CD4-positive, alpha-beta T cell treated with Interleukin-15 for 4 hours (primary cell): ENCODE measurements at places on chromosomes 2 and 18.

GRCh38 chr2:162732946-162733698, 105.4 kb downstream of the KCNH7 start:
- no peak for DNase-seq

DNA sequence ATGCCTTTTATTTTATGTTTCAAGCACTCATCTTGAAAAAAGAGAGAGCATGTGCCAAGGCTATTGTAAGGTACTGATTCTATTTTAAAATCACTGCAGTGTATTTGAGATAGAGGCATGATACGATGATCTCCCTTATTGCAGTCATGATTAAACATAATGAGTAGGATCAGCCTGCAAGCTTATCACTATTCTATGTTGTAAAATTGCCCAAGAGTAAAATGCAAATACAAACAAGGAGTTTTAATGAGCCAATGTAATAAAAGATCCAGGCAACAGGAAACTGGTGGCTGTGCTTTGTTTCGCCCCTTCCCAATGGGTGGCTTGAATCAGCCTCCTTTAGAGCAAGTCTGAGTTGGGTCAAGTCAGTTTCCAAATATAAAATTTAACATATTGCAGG, 116.4 kb upstream of the RBMS1 start:
- no peak for DNase-seq

- no peak for DNase-seq
These were observed 198.5 kb downstream of the FHOD3 start for GRCh38 chr18:36496022-36496421.

DNA sequence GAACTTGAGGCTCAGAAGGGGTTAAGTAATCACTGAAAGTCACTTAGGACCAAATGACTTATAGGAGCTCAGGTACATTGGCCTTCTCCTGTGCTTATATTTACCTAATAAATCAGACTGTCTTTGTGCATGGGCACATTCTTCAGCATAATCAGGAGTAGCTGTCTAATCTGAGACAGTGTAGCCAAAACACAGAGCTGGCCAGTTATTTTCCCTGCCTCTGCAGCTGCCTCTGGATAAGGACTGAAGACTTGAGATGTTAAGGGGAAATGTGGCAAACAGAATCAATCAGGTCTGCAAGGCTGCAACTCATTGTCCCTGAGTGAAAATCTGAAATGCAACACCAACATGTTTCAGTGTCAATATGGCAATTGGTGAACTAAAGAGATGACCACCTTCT, 1.5 kb downstream of the FSHR start:
- DNase-seq = no peak

DNA sequence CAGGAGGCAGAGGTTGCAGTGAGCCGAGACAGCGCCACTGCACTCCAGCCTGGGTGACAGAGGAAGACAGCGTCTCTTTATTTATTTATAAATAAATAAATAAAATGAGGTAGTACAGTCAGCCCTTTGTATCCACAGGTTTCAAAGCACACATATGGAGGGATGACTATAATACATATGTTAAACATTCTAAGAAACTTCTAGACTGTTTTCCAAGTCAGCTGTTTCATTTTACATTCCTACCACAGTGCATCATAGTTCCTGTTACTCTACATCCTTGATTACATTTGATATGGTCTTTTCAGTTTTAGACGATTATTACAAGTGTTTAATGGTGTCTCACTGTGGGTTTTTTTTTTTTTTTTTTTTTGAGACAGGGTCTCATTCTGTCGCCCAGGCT, 157.6 kb downstream of the ATAD2B start:
- DNase-seq = no peak

DNA sequence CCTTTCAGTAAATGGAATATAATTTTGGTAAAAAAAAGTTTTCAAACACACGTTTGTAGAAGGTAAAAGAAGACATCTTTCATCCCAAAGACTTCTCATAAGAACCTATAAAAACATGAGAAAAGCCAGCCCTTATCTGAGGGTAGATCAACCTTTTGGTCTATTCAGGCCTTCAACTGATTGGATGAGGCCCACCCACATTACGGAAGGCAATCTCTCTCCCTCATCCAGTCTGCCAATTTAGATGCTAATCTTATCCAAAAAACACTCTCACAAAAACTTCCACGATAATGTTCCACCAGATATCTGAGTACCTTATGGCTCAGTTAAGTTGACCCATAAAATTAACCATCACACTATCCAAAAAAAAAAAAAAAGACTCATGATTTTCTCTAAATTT, 2.2 kb upstream of the CDH20 start:
- DNase-seq = no peak

DNA sequence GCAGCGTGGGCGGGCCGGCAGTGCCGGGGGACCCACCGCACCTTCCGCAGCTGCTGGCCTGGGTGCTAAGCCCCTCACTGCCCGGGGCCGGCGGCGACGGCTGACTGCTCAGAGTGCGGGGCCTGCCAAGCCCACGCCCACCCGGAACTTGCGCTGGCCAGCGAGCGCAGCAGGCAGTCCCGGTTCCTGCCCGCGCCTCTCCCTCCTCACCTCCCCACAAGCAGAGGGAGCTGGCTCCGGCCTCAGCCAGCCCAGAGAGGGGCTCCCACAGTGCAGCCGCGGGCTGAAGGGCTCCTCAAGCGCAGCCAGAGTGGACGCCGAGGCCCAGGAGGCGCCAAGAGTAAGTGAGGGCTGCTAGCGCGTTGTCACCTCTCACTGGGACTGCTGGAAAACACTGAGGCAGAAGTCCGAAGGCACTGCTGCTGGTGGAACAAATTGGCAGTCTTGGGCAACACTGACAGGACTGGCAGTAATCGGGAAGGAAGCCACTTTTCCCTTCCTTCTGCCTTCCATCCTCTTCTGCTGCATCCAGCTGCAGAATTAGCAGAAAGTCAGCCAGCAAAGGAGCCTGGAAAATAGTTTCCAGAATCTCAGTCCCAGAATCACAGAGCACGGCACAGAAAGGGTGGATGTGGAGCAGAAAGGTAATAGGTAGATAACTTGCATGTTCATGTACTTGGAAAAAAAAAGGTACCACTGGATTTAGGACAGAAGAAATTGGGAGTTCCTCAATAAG, 179.4 kb upstream of the FN1 start:
- DNase-seq = no peak

- no peak for DNase-seq
These were observed 446.8 kb upstream of the MYT1L start for GRCh38 chr2:2777876-2778275.

DNA sequence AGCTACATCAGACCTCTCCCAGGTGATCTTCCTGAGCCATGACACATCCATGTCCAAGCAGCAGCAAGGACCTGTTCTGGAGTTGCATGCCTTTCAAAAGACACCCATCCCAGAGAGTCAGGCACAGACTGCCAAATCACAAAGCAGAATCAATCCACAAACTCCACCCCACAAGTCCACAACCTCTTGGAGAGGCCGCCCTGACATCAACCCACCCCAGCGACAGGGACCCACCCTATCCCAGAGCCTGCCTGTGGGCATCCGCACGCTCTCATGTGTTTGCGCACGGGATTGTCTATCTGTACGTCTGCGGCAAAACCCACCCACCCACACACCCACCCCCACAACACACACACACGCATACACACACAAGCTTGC, 11.9 kb downstream of the SMAD7 start:
- DNase-seq = no peak

DNA sequence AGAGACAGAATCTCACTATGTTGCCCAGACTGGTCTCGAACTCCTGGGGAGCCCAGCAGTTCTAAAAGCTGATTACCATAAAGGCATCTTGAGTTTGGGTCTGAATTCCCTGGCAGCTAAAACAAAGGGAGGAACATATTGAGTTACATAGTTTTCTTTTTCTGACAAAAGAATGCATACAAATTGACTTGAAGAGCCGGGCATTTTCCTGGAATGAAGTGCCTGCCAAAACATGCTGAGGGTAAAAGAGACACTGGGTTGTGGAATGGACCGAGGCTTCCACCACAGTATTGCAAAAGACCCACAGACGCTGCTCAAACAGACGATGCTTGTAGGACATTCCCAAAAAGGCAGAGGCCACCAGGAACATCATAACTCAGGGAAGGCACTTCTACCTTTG, 35.1 kb upstream of the ROCK2 start:
- no peak for DNase-seq

DNA sequence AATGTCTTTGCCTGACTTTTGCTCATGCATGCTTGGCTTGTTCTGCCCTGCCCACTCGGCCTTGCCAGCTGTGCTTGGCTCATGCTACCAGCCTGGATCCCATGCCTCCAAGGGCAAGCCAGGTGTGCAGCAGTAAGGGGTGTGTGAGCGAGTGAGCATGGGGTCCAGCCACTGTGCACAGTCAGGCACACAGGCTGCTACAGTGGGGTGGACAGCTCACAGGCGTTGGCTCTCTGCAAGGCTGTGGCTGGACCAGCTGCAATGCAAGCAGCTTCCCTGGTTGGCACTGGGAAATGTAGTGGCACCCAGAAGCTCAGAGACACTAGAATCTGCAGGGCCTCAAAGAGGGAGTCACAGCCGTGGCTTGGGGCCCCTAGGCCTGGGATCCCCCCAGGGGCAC, 529.7 kb downstream of the DSC3 start:
- no peak for DNase-seq

DNA sequence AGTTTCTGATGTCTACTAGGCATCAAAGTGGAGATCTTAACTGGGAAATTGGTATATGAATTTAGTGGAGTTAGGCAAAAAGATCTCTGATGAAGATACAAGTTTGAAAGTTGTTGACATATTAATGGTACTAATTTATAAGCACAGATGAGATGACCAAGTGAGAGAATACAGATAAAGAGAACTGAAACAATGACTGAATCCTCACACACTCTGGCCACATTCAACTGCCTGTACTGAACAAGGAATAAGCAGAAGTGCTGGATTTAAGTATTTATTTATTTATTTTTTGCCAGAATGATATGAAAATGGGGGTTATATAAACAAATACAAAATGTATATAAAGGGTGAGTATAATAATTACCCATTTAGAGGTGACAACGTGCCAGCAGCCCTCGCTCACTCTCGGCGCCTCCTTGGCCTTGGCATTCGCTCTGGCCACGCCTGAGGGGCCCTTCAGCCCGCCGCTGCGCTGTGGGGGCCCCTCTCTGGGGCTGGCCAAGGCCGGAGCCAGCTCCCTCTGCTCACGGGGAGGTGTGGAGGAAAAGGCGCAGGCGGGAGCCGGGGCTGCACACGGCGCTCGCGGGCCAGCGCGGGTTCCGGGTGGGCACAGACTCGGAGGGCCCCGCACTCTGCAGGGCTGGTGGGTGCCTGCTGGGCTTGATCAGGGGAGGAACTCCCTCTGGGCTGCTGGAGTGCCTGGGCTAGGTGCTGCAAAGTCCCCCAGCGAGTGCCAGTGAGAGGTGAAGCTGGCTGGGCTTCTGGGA, 1363.9 kb upstream of the CRIM1 start:
- DNase-seq = no peak

DNA sequence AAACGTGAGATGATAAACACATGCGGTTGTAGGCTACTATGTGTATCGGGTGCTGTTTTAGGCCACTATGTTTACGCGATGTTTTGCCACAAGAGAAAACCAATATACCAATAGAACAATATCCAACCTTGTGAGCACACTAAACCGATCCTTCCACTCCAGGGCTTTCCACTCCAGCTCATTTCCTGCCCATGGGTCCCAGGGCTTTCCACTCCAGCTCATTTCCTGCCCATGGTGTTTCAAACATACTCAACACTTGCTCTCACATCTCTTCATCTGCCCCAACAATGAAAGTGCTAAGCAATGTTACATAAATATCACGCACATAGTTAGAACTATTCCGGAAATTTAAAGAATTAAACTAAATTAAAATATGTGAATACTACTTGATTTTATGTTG, 80.0 kb downstream of the EPB41L3 start:
- DNase-seq = no peak

GRCh38 chr2:106065268-106065982, 128.7 kb downstream of the UXS1 start:
- DNase-seq = no peak

DNA sequence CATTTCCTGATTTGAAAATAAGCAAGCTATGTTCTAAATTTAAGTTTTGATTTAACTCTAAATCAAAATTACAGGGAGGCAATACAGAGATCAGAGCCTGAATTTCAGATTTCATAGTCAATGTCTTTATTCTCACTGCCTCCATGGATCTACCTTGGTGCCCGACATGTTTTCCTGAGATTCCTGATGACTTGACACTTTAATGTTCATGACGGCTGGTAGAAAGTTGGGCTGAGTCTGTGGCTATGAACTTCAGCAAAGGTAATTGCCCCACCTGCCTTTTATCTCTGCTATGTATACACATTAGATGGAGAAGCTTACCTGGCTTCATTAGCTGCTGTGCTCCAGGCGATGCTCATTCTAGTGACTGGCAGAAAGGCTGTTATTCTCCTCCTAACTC, 1390.5 kb upstream of the CELF4 start:
- DNase-seq = no peak

GRCh38 chr2:129726216-129726615, 253.2 kb upstream of the RAB6C start:
- no peak for DNase-seq

- no peak for DNase-seq
These were observed 47.2 kb downstream of the CLIP4 start for GRCh38 chr2:29162204-29162928.

DNA sequence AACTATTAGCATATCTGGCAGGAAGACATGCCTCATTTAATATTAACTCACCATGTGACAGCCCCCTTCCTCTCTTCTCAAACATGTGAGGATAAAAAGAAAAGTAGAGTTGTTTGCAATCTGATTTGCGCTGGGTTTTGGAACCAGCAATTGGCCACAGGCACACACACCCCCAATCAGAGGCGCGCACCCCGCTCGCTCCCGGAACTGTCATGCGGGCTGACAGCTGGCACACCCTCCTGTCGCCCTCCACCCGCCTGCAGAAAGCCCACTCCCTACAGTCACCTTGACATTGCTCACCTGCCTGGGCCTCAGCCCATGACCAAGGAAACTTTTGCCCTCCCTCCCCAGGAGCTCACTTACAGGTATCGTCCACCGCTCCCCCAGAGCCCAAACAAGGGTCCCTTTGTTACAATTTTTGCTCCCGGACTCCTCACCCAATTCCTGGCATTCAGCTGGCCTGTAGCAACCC, 1.1 kb downstream of the COBLL1 start:
- no peak for DNase-seq

GRCh38 chr2:110977403-110977802, 143.3 kb upstream of the BCL2L11 start:
- DNase-seq = no peak

- DNase-seq = no peak
These were observed 18.8 kb downstream of the CCDC85A start for GRCh38 chr2:56202381-56203121.

DNA sequence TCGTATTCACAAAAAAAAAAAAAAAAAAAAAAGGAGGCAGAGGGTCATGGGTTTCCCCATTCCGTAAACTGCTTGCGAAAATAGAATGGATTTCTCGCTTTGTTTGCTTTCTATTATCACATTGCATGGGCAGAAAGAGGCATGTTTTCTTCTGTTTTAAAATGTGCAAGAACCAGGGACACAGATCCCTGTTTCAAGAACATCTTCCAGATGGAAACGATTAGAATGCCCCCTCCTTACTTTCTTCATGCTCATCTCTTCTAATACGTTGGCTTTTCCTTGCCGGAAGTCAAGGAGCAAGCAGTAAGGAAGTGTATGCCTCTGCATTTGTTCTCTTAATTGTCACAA, 51.0 kb upstream of the ZNF516 start:
- no peak for DNase-seq

- no peak for DNase-seq
These were observed 90.4 kb upstream of the HAAO start for GRCh38 chr2:42882756-42883155.
